ENCODE measurements at places on chromosomes 6 and 20.

DNA sequence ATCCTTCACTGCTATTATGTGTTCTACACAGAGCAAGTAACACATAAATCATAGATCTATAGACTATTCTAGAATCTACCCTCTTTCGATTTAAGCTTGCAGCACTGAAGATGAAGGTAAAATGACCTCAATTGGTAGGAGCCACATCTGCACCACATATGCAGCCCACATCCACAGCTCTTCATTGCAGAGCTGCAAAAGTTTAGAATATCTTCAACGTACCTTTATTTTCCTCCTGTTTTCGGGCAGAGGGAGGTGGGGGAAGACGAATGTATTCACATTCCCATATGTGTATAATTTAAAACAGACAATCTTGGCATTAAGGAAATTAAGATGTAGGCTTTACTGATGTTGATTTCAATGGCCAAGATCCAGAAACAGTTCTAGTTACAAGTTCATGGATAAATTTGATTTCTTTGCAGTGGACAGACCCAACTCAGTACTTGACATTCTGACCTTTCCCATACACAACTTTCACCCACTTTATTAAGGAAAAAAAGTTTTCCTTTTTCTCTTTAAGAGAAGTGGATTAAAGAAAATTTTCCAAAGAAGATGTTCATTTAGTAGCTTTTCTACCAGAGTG, 14.0 kb downstream of the EPB41L2 start:
- no peak for DNase-seq

GRCh38 chr6:145445674-145446073, 289.6 kb downstream of the EPM2A start:
- DNase-seq: no peak

DNA sequence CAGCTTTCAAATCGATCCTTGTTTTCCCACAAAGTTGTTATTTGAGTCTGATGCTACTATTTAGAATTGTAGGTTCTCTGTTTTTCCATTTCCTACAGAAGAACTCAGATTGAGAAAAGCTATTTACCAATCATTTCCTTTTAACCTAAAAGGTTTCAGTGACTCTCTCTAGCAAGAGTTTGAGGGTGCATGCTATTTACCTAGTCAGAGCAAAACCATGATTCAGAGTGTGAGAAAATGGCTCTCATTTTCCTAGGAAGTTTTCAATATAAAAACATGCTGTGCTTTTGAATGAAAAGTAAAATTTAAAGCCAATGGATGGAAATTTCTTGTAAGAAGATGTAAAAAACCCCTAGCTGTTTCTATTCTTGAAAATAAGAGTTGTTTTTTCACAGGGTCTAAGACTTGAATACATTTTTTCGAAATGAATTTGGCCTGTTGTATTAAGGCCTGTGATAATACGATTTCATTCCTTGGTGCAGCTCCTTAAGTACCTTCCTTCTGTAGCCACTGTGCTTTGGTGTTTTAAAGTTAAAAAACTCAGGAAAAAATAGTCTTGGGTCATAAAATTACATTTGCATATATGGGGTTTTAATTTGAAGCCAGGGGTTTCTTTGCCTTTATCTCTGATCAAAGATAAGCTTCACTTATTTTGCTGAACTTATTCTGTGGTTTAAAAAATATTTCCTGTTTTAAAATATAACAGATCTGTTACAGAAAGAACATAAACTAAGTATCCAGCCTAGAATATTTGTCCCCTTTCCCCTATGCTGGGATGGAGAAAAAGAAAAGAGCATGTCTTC, 18.0 kb upstream of the RSPH3 start:
- no peak for DNase-seq

- no peak for DNase-seq
These were observed 107.5 kb downstream of the LRFN2 start for GRCh38 chr6:40479706-40480105.

GRCh38 chr6:81451787-81452186, 300.7 kb downstream of the TENT5A start:
- DNase-seq: no peak

- DNase-seq: no peak
These were observed 24.7 kb upstream of the MOCS1 start for GRCh38 chr6:39958947-39959346.

DNA sequence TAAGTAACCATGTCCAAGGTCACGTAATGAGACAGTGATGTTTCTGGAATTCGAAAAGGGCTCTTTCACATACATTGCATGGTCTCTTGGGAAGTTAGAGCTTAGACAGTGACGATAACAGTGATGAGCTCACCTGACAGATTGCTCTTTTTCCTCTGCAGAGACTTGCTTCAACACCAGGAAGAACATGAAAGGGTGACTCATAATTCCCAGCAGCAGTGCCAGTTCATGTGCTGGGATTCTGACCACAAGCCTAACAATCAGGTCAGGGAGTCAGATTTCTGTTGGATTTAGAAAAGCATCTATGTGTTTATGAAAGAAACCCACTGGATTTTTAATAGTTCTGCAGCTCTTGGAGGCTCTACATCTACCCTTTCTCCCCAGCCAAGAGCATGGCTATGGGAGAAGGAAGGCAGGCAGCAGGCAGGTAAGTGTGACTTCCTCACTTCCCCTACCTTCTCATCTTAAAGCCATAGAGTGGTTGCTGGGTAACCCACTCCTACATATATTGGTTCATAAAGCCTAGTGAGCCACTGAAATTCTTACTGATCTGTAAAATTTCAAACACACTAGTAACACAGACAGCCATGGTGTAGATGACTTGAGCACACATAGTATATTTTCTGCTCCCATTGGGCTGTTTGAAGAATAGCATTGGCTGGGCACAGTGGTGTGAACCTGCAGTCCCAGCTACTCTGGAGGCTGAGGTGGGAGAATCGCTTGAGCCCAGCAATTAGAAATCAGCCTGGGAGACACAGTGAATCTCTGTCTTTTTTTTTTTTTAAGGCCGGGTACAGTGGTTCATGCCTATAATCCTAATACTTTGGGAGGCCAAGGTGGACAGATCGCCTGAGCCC, 44.4 kb upstream of the LOC128125822 start:
- DNase-seq: no peak

GRCh38 chr20:6395695-6396094, 272.9 kb upstream of the FERMT1 start:
- DNase-seq: no peak

GRCh38 chr20:22771706-22772105, 187.3 kb upstream of the FOXA2 start:
- no peak for DNase-seq
